T-helper 1 cell (primary cell): ENCODE measurements at places on chromosomes 5 and 9.

DNA sequence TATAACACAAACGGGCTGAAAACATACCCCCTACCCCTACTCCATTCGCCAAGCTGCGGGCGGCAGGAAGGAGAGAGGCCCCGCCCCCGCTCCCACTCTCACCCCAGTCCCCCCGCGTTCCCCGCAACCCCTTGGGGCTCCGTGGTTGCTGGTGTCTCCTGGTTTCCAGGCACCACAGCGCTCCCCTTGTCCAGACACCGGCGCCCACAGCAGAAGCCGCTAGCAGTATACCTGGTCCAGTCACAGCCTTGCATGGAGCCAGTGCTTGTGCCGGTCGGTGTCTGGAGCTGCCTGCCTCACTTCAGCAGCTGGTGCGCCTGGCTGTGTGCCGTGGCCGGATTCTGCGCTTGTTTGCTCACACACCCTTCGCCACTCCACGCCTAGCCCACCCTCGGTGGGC is 240.5 kb upstream of the DAB2 start:
- no peak for DNase-seq

DNA sequence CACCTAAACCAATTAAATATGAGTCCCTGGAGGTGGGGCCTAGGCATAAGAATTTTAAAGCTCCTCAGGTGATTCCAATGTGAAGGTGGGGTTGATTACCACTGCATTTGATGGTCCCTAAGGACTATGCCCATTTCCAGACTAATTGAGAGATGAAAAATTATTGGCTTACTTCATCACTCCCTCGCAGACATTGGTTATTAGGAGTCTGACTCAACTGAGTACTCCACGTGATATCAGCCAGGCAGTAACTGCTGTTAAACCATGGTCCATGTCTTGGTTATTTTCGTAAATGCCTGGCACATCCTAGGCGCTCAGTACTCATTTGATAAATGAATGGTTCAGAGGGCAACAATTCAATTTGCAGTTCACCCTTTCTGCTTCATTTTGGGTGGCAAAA is 54.5 kb downstream of the PUM3 start:
- DNase-seq, result no peak

- DNase-seq, result no peak
Measured at GRCh38 chr9:103355000-103355399, 359.9 kb downstream of the CYLC2 start.

DNA sequence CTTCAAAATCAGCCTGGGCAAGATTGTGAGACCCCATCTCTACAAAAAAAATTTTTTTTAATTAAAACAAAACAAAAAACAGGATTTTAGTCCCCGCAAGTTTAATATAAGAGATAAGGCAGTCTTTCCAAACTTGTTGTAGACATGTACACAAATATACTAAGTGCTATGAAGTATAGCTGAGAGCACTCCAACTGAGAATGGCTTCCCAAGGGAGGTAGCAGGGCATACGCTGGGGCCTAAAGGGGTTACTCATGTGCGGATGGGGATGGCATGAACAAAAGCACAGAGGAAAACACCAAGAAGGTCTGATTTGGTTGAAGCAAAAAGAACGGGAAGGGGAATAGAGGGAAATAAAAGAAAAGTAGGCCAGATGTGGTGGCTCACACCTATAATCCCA is 21.1 kb downstream of the SAR1B start:
- no peak for DNase-seq

DNA sequence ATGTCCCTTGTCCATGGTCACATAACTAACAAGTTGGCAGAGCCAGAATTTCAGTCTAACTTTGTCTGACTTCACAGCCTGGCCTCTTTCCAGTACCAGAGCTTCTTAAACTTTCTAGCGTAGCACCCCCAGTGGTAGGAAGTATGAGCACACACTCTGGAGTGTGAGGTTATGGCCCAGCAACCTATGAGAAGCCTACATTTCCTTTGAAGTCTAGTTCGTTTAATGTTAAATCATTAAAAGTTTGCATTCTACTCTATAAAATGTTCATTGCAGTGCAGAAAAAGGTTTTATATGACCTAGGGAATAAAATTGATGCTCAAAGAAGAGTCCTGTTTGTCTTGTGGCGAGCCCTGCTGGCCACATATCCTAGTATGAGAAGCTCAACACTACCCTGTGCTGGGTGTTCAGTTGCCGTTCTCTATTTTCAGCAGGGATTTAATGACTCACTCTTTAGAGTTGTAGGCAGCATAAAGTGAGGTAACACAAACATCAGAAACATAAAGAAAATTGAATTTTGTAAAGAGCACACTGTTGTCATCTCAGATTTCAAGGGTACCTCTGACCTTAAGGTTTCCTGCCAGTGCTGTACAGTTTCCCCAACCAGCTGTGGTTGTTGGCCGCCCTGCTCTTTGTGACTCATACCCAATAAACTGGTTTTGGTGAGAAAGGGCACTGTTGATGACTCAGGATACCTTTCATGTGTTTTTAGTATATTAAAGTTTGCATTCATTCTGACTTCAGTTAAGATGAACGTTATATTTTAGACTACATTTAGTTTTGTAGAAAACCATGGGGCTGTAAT is 14.3 kb downstream of the MCCC2 start:
- peak; percentile 91 for DNase-seq
